LoVo (cell line): ENCODE measurements at places on chromosomes 16 and 17.

DNA sequence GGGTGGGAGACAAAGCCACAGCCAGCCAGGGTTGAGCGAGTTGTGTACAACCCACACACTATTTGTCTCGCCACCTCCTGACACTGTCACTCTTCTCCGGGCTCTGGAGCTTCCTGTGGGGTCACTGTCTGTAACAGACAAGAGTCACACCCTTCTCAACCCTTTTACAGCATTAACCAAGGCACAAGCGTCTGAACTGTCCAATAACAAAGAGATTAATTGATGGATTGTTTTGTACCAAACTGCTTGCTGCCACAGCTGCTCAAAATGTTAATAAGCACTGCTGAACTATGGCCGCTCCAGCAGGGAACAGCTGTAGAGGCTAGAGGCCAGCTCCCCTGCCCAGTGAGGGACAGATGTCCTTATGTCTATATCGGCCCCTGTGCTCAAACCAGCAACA lies 25.2 kb upstream of the HYDIN start:
- DNase-seq, result no peak

DNA sequence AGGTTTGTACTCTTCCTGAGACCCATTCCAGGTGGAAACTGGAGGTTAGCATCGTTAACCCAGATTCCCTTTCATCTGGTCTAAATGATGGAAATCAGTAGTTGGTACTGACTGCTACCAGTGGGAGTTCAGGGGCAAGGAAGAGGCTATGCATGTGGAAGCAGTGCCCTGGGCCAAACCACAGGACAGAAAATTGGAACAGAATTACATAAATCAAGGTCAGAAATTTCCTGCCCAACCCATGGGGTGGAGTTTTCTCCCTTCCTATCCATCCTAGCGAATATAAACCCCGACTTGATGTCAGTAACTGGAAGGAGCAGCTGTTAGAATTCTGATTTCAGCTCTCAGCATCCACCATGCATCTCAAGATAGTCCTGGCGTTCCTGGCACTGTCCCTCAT lies at the start of gene AOC2:
TSS of gene AOC2 (plus strand) at position 310 of the 400 bp plus-strand sequence. CDS start at position 357, 47 bp downstream.
- no peak for DNase-seq

DNA sequence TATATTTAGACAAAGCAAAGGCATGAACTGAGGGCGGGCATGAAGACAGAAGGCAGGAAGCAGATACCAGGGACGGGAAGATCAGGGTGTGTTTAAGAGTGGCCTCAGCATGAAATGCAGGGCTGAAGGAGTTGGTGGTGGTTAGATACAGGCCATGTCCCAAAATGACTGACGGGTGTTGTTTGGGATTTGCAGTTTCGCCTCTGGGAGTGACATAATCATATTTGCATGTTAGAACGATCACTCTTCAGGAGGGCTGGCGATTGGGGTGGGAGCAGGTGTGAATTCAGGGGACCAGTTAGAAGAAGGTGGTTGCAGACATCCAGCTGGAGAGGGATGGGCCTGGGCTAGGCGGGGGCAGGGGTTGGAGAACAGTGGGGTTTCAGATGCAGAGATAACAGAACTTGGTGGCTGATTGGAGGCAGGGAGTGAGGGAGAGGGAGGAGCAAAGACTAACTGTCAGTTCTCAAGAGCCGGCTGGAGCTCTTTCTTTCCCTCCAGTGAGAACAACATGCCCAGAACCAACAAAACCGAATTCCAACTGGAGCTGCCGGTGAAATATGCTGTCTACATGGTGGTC lies 27.2 kb upstream of the ITGAX start:
- no peak for DNase-seq

DNA sequence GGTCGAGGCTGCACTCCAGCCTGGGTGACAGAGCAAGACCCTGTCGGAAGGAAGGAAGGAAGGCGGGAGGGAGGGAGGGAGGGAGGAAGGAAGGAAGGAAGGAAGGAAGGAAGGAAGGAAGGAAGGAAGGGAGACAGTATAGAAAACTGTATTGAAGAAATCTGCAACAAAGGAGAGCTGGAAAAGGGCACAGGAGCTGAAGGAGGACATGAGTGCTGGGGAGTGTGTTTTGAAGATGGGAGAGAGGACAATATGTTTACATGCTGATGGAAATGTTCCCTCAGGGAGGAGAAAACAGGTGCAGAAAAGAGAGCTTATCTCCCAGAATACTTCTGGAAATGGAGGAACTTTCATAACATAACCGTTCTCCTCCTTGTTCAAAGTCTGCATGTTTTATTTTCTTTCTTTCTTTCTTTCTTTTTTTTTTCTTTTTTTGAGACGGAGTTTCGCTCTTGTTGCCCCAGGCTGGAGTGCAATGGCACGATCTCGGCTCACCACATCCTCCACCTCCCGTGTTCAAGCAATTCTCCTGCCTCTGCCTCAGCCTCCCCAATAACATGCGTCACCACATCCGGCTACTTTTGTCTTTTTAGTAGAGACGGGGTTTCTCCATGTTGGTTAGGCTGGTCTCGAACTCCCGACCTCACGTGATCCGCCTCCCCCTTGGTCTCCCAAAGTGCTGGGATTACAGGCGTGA lies 2.7 kb upstream of the HAP1 start:
- DNase-seq, result no peak

- DNase-seq, result no peak
These were observed 327.6 kb downstream of the SHISA9 start for GRCh38 chr16:13229039-13229438.

- no peak for DNase-seq
These were observed 18.5 kb upstream of the SP2 start for GRCh38 chr17:47877368-47878034.

DNA sequence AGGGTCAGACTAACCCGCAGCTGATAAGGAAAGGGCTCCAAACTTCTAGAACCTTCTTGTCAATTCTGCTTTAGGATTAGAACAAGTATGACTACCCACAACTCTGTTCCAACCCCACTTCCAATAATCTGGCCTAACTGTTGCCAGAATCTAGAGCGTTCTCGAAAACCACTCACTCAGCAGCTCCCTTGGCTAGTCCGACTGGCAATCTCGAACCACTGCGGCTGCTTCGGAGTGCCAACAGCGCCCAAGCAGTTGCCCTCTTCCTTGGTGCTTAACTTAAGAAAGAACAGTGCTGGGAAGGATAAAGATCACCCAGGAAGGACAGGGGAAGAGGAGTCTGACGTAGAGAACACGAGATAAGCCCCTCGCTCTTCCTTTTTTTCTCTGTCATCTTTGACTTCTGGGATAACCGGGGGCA lies 818 bp downstream of the DNAJC7 start:
- peak; percentile 19 for DNase-seq

DNA sequence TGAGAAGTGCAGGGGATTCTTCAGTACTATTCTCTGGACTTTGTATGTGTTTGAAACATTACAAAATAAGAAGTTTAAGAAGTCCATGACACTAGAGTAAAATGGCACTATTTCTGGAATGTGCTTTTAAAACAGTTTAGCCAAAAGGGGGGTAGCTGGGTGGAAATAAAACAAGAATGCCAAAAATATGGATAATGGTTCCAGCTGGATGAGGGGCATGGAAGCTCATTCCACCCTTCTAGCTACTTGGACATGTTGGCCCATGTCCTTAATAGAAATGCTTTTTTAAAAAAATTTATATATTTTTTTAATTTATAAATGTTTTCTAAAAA lies 13.1 kb downstream of the ZC3H7A start:
- no peak for DNase-seq

DNA sequence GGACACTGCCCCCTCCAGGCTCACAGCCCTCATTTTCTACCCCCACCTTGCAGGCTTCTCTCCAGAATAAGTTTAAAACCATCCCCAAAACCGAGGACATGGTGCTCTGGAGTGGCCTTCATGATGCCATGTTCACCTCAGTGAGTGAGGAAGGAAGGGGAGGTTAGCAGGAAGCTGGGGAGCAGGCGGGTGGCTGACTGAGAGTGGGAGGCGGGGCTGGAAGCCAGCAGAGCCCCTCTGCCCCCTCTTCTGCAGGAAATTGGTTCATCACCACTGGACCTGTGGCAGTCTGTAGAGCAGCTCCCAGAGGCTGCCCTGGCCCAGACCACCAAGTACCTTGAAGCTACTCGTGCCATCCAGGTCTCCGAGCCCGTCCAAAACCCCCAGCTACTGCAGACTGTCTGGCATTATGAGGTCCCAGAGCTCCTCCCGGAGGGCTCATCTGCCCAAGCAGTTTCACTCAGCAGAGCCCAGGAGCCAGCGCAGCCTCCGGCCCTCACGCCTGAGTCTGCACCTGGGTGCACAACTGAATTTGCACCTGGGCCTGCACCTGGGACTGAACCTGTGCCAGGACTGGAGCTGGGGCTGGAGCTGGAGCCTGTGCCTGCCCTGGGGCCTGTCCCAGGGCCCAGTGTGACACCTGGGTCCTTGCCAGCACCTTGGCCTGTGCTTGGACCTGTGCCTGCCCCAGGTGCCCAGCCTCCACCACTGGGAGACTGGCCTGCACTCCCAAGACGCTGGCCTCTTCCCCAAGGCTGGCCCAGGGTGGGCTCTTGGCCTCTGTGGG lies 19.0 kb downstream of the C16orf96 start:
- no peak for DNase-seq

DNA sequence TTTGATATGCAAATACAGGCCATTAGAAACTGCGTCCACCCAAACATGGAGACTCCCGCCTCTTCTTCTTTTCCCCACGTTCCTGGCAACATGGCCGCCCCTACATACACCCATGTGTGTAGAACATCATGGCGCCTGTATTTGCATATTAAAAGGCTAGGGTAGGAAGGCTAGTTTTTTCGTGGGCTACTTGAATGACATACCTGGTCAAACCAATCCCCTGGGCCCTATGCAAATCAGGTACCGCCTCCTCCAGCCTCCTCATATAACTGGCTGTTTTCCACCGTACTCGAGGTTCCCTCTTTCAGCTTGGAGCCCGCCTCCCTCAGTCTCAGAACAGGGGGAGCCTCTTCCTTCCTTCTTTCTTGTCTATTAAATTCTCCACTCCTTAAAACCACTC lies 840 bp upstream of the CD300LB start:
- DNase-seq, result no peak

- DNase-seq, result no peak
These were observed 160.5 kb downstream of the RBFOX1 start for GRCh38 chr16:7493133-7493532.

GRCh38 chr17:75335315-75335714 lies 46.1 kb upstream of the SLC25A19 start:
- DNase-seq, result no peak

DNA sequence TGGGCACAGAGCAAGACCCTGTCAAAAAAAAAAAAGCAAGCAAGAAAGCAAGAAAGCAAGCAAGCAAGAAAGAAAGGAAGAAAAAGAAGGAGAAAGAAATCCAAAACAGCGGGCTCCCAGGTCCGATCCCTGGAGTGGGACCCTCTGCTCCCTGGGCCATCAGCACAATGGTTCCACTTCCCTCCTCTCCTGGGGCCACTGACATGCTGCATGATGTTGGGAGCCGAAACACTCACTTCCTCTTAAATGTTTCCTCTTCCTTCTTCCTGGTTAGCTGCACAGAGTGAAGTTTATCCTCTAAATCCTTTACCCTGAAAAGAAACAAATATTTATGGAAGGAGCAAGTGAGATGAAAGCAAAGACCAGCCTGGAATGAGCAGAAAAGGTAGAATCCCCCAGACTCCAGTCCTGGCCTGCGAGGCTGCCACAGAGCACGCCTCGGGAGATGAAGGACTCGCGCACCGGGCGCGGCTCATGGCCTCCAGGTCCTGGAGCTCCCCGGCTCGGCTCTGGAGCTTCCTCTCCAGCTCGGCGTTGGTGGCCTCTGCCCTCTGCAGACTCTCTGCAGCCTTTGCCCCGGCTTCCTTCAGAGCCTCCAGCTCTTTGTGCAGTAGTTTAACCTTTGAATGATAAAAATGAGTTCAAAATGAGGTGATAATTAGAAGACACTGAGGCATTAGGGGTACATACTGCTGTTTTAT lies 19.0 kb downstream of the CCDC57 start:
- no peak for DNase-seq

- no peak for DNase-seq
These were observed 8.2 kb downstream of the NTHL1 start for GRCh38 chr16:2039274-2040031.

DNA sequence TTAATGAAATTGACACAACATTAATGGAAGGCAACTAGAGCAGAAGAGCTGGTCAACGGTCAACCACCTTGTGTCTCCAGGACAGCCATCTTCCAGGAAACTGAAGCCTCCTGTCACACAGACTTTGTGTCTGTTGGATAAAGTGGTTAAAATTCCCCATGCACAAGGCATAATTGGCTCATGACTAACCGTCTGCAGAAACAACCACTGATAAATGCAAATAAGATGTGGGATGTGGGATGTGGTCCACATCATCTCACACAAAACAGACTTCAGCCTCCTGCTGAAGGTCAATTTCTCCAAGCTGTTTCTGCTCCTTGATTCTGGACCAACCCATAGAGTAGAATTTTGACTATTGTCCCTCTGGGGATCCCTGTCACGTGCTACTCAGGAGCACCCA lies 26.9 kb upstream of the XYLT1 start:
- DNase-seq, result no peak

DNA sequence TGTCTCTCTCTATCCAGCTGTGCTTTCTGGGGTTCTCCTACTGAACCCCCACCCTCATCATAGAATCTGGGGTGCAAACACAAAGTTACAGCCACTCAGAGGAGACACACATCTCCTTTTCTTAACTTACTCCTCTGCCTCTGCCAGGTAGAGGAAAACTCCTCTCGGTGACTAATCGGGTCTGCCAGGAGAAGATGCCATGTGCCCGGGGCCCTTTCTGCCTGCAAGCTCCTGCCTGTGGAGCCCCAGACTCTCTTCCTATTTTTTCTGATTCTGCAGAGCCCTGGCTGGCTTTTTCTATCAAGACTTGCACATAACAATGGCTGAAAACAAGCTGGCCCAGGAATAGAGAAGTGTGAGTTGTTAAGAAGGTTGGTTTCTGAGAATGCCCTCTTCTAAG lies 10.4 kb downstream of the SLC6A4 start:
- no peak for DNase-seq

DNA sequence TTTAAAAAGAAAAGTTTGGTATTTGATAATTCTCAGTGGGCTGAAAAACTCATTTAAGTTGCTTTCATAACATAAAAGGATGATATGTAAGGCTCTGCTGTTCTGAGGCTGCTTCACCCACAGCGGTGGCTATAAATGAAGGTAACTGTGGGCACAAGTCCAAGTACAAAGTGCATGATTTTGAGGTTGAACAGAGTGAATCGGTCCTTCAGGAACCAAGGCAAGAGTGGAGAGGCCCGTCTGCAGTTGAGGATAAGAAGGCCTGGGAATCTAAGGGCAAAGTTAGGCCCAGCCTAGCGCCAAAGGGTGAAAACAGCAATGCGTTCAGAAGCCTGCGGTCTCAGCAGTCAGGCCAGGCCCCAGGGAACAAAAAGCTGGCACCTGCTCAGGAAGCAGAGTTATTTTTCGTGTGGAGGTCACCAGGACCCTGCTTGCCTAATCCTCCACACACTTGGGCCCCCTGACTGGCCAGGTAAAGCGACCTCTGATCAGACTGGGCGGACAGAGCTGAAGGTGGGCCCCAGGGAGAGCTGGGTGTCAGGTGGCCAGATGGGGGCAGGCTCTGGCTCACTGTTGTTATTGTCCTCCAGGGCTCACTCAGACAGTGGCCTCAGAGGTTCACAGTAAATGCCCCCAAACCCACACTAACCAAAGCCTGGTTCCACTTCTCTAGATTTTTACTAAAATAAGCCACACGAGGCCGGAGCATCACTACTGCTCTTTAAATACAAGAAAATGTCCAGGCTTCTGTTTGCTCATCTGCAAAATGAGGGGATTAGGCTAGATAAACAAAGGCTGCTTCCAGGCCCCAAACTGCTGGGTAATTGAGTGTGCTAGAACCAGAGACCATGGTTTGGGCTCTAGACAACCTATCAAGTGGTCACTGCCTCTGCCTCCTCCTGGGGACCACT lies 46.5 kb downstream of the TEX2 start:
- peak; percentile 43 for DNase-seq
